Stimulated activated CD4-positive, alpha-beta T cell treated with anti-CD3 and anti-CD28 coated beads, TNF-alpha, amount 100 ng/mL, for 4 hours (primary cell): ENCODE measurements at places on chromosomes 1 and 21.

DNA sequence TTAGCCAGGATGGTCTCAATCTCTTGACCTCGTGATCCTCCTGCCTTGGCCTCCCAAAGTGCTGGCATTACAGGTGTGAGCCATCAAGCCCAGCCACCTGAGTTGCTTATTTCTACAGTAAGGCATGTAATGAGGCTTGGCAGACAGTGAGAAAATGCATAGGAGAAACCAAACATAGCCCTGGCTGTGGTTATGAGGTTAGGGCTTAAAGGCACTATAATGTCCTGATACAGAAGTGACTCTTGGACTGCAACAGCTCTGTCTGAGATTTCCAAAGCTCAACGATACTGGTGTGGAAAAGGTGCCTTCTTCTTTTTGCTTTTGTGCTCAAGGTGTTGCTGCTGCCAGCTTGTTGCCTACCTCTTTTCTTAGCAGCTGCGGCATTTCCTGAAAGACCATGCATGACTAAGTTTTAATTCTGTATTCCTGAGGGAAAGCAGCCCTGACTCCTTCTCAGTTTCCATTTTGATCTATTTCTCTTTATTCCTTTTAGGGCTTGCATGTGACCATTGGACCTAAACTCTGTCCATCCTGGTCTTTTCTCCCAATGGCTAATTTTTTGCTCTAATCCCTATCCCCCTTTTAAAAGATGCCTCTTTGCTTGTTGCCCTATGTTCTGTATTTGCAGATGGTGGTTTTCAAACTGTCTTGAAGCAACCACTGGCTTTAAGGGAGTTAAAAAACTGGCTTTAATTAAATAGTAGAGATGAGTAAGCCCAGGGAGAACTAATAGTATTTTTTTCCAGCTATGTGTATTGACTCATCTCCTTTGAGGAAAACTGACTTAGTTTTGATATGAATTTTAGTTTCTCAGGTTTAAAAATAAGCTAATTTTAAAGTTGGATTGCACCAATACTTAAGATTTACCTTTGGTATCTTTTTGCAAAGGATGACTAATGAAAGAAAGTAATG is 70.3 kb downstream of the KIF1B start:
- DNase-seq, result no peak

GRCh38 chr1:109631513-109632505 is 12.2 kb downstream of the AMPD2 start:
- no peak for DNase-seq

- no peak for DNase-seq
Observed at GRCh38 chr1:239778208-239778813, 313.4 kb upstream of the FMN2 start.

GRCh38 chr1:48344373-48344772 is 121.9 kb downstream of the SLC5A9 start:
- DNase-seq, result no peak

DNA sequence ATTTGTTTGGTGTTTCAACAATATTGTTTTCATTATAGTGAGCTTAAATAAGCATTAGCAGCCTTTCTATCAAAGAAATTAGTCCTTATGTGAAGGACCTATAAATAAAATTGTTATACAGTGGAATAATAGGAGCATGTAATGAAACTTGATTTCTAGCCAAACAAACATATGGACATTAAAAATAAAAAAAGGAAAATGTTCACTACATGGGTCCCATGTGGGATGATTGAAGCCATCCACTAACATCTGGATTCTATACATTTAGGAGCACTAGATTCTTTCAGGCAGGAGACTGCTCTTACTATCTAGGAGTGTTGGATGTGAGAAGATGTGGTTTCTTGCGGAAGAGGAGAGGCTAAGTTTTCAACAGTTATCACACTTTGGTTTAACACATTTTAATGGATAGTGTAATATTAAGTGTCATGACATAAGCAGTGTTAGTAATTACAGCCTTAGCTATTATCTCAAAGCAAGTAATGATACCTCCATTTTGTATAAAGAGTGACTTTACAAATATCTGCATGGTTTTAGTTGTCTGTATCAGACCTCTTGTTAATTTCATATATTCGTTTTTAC is 62.3 kb downstream of the LYPLAL1 start:
- no peak for DNase-seq

DNA sequence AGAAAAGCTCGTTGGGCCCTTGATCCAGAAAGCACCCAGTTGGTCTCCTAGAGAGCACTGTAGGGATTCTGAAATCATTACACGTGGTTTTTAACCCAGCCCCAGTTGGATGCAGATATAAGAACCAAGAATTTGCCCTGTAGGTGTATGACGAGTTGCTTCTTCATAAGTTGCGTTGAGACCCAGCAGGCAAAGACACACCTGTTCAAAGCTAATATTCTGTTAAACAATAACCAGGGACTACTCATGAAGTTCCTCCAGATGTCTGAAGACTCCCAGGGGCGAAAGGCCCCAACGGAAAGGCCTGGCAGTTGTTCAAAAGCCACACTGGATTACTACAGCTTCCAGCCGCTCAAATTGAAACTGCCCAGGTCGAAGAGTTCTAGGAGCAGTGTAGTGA is 88.6 kb upstream of the HNRNPU start:
- DNase-seq, result no peak
